Peyer's patch (tissue), 4 donors: ENCODE measurements at places on chromosomes 6 and 20. TPM values are rescaled to one million over a fixed set of nuclear protein-coding genes. Genes with fewer than 3 reads are reported as not detected.

DNA sequence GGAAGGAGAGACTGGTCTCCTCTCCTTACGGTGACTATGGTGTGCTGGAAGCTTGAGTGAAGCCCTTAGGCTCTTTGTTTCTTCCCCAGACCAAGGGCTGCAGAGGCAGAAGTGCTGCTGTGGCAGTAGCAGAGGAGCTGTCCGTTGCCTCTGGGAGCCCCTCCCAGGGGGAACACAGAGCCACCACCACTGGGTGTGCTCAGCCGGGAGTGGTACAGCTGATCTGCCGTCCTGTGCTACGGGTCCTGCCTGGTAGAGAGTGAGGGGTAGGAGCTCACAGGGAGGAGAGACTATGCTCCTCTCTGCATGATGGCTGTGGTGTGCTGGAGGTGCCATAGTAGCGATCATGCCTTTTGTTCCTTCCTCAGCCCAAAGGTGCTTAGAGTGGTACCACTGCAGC, 318.7 kb downstream of the DOK5 start:
- DNase-seq: no peak

- DNase-seq: no peak
These were observed at the start of gene PRR18 for GRCh38 chr6:166308033-166308768. TSS of gene PRR18 (minus strand) at chr6:166308392. CDS start at chr6:166308142, 250 bp downstream.

Gene PTK6
- total RNA-seq: 8.3 TPM

Gene PTCRA
- total RNA-seq: not detected

Gene LRRC1
- total RNA-seq: 63.6 TPM

Gene SLA2
- 5.0 TPM for total RNA-seq

Gene RSPO4
- total RNA-seq: not detected

GRCh38 chr6:34331371-34332050, 61.0 kb downstream of the NUDT3 start:
- DNase-seq: no peak

DNA sequence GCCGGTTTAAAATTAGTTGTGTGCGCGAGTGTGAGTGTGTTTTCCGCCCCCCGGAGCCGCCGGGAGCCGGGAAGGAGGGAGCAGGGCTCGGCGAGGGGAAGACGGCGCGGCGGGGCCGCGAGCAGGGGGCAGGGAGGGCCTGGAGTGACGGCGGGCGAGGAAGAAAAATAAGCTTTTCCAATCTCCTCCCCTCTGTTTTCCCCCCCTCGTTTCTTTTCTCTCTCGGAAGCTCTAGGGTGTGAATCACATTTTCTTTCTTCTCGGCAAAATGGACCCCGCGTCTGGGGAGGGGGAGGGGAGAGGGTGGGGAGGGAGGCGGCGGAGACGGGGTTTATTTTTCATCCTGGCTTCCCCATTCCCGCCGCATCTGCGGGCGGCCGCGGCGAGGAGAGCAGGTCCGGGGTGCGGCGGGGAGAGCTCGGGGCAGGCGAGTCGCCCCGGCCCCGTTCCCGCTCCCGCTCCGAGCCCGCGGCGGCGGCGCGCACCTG, 881 bp downstream of the BICRAL start:
- DNase-seq: peak; percentile 84

GRCh38 chr6:112683926-112684325, 336.8 kb downstream of the RFPL4B start:
- no peak for DNase-seq

Gene PHACTR1
- total RNA-seq: 0.35 TPM

- no peak for DNase-seq
These were observed 13.5 kb upstream of the ELMO2 start for GRCh38 chr20:46419882-46420281.

Gene PPP1R3G
- total RNA-seq: 0.35 TPM

Gene LRRN4
- total RNA-seq: not detected

DNA sequence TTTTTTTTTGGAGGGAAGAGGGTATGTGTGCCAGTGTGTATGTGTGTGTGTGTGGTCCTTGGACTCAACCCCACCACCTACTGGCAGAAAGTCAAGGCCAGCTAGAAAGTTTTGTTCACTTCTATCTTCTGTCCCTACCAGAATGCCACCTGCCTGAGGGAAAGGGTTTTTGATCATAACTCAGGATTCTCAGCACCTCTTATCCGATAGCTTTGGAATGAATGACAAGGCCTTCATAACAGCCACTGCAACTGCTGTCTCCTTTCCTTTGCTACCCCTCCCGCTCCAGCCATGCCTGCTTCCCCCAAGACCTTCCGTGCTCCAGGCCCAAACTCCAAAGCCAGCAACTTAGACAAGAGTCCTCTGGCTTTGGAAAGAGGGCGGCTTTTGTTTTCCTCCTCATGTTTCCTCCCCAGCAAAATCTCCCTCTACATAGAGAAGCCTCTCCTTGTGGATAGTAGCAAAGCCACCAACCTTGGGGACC, 18.7 kb downstream of the BTN3A1 start:
- no peak for DNase-seq

DNA sequence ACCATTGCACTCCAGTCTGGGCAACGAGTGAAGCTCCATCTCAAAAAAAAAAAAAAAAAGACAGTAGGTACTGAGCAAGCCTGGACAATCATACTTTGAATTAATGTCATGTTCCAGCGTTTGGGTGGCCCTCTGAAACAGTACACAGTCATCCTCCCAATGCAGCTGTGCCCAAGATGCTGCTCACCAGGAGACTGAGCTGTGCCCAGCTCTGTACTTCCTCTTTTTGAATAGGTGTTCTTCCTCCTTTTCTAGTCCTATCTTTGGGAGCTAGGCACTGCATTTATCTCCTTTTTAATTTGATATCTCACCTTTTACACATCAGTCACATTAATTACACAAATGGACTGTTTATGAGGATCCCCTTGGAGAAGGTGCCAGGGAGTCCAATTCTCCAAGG, 101.5 kb downstream of the RPP40 start:
- DNase-seq: no peak

Gene FAXC
- 6.6 TPM for total RNA-seq

Gene ESR1
- total RNA-seq: 0.13 TPM

- no peak for DNase-seq
These were observed 434.3 kb downstream of the TBC1D32 start for GRCh38 chr6:120899932-120900331.

DNA sequence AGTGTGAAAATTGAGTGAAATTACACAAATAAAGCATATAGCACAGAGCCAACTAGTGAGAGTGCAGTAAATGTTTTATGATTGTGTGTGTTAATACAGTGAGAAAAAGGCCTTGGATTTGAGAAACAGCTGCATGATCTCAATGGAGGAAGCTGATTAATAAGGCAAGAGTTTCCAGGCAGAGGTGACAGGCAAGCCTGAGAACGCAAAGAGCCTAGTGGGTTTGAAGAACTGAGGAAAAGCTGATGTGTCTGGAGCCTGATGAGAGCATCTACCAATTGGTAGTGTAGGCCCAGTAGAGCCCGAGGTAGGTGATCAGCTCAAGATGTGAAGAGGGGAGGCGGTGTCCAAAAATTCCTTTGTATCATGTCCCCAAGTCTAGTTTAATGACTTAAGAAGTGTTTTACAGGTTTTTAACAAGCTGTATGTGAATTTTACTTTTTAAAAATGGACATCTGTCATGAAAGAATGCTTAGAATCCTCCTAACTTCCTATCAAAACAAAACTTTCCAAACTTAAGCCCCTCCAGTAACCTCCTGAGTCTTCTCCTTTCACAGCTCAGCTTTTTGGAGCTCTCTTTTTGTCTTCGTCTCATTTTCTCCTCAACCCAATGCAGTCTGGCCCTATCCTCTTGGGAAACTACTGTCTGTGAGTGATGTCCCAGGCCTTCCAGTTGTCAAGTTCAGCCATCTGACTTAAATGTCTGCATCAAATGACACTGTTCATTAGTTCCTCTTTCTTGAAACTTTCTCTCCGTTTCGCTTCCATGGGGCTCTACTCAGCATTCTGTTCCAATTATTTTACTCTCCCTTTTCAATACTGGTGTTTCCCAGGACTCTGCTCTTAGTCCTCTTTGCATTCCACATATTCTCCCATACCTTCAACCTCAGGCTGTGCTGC, 1.2 kb downstream of the CDC40 start:
- DNase-seq: no peak

Gene OR2H2
- not detected for total RNA-seq

GRCh38 chr6:111993342-111993741, 60.6 kb upstream of the CCN6 start:
- no peak for DNase-seq

GRCh38 chr6:130105996-130106704, 87.8 kb downstream of the L3MBTL3 start:
- peak; percentile 33 for DNase-seq

Gene SASH1
- total RNA-seq: 28.9 TPM

DNA sequence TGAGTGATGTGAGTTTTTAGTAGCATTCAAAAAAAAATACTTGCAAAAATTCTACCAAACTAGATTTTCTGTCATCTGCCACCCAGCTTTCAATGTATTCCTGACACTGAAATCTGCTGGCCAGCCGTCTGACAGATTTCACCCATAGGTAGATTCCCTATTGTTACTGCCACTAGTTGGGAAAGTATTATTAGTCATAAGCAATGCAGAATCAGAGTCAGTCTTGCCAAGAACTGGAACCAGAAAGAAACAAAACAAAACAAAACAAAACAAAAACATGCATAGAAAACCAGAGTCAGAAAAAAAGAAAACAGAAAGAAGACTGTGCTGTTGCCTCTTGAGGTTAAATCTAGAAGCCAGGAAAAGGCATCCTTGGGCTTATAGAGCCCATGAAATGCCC, 293.1 kb upstream of the KCNQ5 start:
- DNase-seq: no peak

DNA sequence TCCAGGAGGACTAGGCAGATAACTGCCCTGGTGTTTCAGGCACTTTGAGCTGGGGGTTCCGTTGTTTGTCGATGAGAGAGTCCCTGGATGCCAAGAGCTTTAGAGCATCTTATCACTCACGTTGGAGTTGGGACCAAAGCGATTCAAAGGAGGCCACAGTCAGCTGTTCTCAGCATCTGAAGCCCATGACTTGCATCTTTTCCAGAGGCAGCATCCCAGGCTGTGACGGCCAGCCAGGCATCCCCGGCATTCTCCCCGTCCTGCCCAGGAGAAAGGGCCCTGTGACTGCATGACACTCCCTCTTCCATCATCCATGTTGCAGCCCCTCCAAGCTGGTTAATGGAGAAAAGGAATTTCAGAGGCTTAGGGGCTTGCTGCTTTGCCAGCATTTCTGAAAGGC, 520.3 kb downstream of the CDH26 start:
- DNase-seq: no peak

GRCh38 chr6:139290787-139291311, 949 bp downstream of the TXLNB start:
- peak; percentile 43 for DNase-seq
